ENCODE measurements at places on chromosomes 6 and 20.
A peak's percentile ranks its signal among the peaks of the same experiment; 100 is the strongest.

- DNase-seq = no peak
Observed at GRCh38 chr20:32777177-32777956, 15.2 kb downstream of the DNMT3B start.

DNA sequence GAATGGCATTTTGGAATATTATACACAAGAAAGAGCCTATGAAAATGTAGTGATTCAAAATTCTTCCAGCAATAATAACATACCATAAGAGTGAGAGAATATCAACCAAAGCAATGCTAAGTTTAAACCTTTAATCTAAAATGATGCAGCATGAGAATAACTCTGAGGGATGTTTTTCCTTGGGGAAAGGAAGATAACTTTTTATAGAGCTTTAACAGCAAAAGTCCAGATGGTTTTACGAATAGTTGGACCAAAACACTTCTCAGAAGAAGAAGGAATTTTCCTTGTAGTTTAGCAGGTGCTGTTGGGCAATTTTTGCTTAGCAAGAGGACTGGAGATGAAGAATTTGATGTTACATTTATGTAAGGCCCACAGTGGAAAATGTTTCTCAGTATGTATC lies 1503.2 kb downstream of the HACE1 start:
- DNase-seq = no peak

DNA sequence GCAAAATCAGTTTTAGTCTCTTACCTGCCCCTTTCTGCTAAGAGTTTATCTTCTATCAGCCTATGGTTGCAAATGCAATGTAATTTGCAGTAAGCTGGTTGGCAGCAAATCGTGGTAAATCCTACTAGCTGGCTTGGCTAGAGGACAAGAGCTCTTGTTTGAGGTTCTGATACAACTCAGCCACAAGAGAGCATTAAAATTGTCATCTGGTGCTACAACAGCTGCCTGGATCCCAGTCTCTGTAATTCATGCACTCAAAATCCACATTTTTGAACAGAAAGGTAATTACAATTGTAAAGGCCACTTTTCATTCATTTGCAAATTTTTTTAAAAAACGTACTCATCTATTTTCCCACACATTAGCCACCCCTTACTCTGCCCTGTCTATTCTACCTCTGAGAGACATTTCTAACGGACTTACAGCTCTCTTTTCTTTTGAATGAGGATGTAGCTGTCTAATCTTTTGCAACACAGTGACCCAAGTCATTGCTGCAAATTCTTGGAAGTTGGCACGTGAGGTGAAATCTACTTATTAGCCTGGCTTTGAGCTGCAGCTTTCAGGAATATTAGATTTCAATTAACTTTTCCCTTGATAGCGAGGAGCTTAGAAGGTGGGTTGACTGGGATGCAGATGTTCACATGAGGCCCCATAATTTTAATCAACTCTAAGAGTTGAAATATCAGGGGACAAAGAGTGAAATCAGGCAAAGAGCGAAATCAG lies 54.0 kb upstream of the FAM184A start:
- DNase-seq = no peak

DNA sequence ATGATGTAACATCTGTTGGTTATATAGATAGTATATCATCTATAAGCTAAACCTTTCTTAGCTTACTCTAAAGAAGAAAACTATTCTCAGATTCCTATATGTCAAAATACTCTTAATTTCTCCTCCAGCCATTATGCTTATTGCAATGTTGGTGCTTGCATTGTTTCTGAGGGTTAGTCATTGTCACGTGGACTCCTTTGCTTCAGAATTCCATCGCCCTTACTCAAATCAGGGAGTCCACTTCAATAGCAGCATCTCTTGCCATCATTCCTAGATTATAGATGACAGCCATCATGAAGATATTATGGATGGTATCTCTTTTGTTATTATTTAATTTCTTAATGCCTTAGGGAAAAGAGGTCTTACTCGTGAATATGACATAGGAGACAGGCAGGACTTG lies 776.1 kb downstream of the TENT5A start:
- DNase-seq = no peak

- DNase-seq = no peak
Observed at GRCh38 chr6:46323312-46323965, 152.7 kb upstream of the ENPP5 start.

GRCh38 chr6:4944325-4944724 lies 59.5 kb downstream of the RPP40 start:
- no peak for DNase-seq

GRCh38 chr6:166484863-166485262 lies 101.6 kb downstream of the RAMACL start:
- DNase-seq = no peak

DNA sequence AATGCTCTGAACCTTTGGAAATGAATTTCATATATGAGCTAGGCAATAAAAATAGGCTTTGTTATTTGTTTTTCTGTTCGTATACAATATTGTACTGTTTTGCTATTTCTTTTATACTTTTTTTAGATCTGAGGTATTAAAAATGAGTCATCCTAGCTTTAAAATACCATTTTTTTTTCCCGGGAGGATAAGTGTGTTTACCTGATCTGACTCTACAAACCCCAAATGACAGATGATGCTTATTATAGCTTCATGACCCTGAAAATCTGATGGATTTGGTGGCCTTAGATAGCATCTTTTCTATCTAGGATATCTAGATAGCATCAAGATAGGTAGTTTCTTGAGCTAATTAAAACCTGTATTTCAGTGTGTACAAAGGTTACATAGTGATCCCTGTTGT lies 206.4 kb downstream of the DTNBP1 start:
- no peak for DNase-seq

DNA sequence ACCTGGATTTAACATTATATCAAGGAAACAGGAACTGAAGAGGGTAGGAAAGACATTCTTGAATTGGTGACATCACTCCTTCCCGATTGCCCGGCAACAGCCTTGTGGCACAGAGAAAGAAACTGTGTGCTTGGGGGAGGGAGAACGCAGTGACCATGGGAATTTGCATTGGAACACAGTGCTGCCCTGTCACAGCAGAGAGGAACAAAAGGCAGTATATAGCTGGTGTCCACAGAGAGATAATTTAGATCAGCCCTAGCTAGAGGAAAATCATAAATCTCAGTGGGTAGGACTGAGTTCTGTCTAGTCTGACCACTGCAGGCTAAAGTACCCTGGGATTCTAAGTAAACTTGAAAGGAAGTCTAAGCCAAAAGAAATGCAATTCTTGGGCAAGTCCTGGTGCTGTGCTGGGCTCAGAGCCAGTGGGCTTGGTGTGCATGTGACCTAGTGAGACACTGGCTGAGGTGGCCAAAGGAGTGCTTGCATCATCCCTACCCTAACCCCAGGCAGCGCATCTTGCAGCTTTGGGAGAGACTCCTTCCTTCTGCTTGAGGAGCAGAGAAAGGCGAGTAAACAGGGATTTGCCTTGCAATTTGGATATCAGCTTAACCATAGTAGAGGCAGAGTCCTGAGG lies 697.6 kb downstream of the HACE1 start:
- DNase-seq = no peak

DNA sequence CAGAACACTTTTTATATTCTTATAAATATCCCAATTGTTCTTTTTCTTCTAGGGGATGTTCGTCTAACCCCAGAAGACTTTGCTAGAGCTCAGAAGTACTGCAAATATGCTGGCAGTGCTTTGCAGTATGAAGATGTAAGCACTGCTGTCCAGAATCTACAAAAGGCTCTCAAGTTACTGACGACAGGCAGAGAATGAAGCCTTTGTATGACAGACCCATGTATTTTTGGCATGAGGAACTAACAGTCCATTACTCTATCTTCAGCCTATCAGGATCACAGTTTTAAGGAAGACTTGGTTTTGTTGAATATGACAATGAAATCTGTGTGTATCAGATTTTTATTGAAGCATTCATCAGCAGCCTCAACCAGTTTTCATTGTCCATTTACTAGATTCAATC lies 71.4 kb downstream of the VTA1 start:
- no peak for DNase-seq

GRCh38 chr6:25694366-25694765 lies 42.4 kb downstream of the SCGN start:
- no peak for DNase-seq

DNA sequence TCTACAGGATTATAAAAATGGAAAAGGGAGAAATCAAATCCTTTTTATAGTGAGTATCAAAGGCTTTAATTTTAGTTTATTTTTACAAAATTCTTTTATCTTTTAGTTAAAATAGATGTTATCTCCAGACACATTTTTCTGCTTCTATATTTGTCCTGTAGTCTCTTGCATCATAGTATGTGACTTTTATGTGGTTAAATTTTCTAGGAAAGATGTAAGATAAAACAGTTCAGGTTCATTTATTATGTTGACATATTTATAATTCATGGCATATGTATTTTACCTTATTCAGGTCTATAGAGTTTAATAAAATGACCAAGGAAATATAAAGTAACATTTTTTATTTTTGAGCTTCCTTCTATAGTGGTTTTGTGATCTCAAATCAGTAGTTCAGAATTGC lies 52.7 kb upstream of the PRL start:
- no peak for DNase-seq

DNA sequence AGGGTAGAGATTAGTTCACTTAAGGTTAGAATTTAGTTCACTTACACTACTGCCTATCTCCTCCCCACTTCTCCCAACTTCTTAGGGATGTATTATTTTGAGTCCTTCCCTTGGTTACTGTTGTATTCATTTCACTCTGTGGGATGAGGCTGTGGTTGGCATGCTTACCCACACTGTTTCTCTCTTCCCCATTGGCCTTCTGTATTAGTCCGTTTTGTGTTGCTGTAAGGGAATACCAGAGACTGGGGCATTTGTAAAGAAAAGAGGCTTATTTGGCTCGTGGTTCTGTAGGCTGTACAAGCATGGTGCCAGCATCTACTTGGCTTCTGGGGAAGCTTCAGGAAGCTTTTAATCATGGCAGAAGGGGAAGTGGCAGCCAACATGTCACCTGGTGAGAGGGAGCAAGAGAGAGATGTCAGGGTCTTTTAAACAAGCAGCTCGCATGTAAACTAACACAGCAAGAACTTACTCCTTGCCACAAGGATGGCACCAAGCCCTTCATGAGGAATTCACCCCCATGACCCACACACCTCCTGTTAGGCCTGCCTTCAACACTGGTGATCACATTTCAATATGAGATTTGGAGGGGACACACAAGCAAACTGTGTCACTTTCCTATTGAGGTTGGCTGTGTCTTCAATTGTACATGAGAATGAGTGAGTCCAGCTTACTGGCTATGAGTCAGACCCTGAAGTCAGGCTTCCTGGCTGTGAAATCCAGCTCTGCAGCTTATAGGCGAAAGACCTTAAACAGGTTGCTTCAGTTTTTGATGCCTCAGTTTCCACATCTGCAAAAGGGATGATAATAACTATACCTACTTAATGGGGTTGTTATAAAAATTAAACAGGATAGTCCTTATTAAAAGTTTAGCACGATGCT lies 53.3 kb downstream of the SYNDIG1 start:
- DNase-seq = no peak

- DNase-seq = no peak
Observed at GRCh38 chr6:3088968-3089367, 20.7 kb downstream of the RIPK1 start.

GRCh38 chr20:24998121-24998520 lies 5.6 kb upstream of the APMAP start:
- DNase-seq = no peak

DNA sequence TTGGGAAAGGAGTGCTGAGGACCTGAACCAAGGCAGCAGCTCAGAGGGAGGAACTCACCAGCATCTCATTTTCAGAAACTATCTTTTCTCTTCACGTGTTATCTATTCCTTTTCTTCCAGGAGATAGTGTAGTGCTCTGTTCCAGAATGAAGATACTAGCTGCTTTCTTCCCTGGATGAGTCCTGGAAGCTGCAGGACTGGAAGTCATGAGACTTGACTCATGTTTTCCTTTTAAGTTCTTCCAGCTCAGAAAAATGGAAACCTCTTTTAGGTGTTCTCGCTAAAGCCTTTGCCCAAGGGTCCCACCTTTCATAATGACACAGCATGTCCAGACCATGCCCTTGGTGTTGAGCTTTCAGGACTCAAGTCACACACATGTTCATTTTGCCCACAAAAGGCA lies 106.7 kb downstream of the UNC5CL start:
- no peak for DNase-seq

DNA sequence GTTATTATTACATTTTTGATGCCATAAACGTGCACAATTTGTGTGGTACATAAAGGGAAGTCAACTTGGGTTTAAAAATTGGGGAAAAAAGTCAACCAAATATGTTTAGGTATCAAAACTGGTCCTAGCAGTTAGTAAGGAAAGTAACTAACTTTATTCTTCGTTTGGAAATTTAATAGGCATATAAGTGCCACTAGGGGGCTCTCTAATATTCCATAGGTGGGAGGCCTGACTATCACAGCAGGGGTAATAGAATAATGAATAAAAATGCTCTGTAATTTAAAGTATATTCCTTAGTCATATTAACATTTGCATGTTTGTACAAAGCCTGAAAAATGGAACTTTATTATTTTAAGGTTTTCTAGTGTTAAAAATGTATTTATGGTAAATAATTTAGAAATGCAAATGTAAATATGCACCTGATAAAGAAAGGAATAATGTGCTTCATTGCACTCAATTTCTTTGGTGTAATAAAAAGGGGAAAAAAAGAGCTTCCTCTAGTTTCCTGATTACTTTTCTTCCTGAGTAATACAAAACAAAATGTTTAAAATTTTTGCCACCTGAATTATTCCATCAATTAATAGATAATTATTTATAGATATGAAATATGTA lies 125.7 kb upstream of the HDAC2 start:
- DNase-seq = peak; percentile 2

- peak; percentile 85 for DNase-seq
Observed at GRCh38 chr20:23441850-23442313, 2.4 kb downstream of the CSTL1 start.

DNA sequence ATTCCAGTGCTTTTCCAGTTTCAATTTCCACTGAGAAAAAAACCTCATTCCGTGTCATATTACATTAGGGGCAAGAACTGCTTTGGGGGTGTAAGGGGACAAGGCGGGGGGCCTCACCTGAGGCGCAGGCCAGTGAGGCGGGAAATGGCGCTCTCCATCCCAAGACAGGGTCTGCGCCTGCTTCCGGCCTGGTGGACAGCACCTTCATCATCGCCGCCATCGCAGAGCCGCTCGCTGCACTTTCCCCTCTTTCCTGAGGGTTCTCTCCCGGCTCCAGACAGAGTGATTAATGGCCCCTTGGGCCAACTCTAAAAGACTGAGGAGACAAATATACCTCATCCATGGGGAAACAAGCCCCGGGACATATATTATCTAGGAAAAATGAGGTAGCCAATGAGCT lies 270.0 kb upstream of the SOX4 start:
- no peak for DNase-seq

DNA sequence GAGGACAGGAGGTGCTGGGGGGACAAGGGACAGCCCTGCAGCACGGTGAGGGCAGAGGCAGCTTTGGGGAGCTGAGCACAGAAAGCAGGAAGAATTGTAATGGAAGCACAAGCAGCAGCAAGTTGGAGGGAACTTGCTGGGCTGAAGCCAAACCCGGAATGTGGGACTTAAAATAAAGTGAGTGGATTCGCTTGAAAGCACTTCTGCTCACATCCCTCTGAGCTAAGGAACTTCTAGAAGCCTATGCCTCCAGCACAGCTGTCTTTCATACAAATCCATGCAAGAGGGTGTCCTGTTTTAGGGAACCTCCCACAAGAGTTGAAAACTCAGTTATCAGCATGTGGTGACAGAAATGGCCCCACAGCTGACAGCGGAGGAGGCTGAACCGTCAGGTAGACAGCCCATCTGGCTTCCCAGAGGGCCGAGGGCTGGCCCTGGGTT lies 71.4 kb upstream of the MLN start:
- DNase-seq = no peak

GRCh38 chr6:157768304-157768703 lies 54.7 kb upstream of the SNX9 start:
- no peak for DNase-seq

- no peak for DNase-seq
Observed at GRCh38 chr6:87979737-87980136, 67.9 kb upstream of the SPACA1 start.

Measured in NCI-H446 (cell line).